Activated CD4-positive, alpha-beta T cell treated with anti-CD3 and anti-CD28 coated beads for 48 hours (primary cell): ENCODE measurements at places on chromosomes 6 and 20.

- peak; percentile 66 for DNase-seq
Measured at GRCh38 chr6:160534050-160534696, 129.9 kb downstream of the LPA start.

- DNase-seq, result no peak
Measured at GRCh38 chr20:3560578-3560977, 89.8 kb downstream of the ATRN start.

GRCh38 chr6:155327326-155328073, 13.2 kb upstream of the TFB1M start:
- DNase-seq, result peak; percentile 74

- DNase-seq, result no peak
Measured at GRCh38 chr6:42974919-42975505, 4.0 kb downstream of the PEX6 start.

- DNase-seq, result no peak
Measured at GRCh38 chr6:123352279-123352678, 284.5 kb downstream of the TRDN start.

DNA sequence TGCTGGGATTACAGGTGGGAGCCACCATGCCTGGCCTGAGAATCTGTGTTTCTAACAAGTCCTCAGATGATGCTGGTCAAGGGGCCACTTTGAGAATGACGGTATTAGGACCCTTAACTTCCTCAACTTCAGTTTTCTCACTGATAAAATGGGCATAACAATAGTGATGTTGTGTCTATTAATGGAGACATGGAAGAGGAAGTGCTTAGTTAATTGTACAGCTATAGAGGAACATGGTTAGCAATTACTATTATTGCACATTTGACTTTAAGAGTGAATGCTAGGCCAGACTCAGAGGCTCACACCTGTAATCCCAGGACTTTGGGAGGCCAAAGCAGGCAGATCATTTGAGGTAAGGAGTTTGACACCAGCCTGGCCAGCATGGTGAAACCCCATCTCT, 12.7 kb downstream of the DPPA5 start:
- DNase-seq, result no peak

DNA sequence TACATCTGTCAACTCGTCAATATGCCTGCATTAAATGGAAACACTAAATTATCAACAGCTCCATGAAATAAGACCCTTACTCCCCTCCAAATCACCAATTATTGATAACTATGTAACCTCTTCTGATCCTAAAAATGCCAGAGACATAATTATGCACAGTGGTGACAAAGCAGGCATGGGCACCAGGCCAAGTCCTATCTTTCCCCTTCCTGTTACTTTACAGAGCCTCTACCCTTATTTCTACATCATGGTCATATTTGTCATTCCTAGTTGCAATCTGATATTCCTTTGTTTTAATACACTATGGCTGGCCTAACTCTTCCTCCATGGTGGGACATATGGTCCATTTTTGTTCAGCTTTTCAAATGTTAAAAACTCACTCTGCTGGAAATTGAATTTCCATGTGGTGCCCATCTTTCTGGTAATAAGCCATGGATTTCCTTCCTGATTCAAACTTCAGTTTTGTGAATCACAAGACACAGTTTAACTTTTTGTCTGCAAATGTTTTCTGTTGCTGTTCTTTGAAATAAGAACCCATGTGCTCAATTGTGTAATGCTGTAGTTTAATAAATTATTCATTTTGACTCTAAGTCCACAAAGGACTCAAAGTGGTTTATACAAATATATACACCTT, 41.8 kb upstream of the ARFGEF2 start:
- DNase-seq, result no peak

- DNase-seq, result no peak
Measured at GRCh38 chr6:156955494-156956183, 178.5 kb downstream of the ARID1B start.

GRCh38 chr6:43278524-43279078, 19.5 kb upstream of the SLC22A7 start:
- DNase-seq, result no peak

DNA sequence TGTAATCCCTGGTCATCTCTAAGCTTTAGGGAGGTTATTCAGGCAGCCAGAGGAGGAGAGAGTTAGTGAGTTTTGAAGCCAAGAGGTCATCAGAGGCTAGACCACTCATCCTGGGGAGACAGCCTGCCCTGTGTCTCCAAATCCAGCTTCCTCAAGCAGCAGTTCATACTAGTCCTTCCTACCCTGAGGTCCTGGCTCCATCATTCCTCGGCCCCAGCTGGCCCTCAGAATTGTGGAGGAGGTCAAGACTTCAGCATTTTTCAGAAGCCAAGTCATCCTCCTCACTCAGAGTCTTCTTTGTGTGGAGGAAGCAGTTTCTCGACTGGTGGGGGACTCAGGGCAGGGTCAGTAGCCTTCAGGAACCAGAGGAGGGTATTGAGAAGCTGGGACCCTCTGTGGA, 12.4 kb upstream of the KIAA1755 start:
- no peak for DNase-seq

DNA sequence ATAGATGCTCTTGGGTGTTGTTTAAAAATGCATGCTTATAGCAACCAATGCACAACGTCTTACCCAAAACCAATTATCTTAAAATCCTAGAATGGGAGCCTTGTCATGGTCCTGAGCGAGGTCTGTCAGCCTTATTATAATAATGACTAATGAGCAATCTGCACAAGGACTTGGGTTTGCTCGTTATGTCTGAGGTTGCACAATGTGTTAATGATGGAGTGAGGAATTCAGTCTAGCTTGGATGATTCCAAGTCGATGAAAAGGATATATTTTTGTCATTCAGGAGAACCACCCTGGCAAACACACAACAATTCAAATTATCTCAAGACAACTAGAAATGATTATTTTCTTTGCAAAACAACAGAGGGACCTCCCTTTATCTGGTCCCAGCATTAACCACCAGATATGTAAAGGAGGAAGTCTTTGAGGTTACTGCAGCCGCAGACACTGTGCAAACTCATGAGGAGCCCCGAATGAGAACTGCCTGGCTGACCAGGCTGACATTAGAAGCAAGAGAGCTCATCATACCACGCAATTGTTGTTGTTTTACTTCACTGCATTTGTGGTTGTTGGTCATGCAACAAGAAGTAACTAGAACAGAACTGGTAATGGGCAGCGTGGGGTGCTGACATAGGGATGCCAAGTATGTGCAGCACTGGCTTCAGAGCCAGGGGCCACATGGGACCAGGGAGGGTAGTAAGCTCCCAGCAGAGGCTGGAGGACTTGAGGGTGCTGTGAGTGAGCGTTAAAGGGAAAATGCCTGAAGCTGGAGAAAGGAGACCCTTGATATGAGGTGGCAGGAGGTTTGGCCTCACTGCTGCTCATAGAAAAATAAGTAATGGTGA, 488.3 kb downstream of the CDH26 start:
- no peak for DNase-seq

DNA sequence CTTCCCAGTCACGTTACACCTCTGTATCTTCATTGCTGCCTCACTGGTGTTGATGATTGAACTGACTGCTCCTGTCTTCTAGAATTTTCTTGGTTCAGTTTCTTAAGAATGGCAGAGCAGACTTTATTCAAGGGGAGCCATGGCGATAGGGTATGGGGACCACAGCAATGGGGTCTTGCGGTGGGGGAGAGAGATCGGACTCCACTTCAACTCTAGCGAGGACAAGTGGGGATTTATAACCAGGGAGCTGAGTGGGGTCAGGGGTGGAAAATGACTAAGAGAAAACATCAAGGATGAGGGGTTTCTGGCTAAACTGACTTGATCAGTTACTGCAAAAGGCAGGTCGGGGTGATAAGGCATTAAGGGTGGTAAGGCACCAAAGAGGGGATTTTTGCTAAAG, 156.4 kb downstream of the CD83 start:
- no peak for DNase-seq

- no peak for DNase-seq
Measured at GRCh38 chr20:58762120-58762519, 69.5 kb downstream of the NPEPL1 start.

DNA sequence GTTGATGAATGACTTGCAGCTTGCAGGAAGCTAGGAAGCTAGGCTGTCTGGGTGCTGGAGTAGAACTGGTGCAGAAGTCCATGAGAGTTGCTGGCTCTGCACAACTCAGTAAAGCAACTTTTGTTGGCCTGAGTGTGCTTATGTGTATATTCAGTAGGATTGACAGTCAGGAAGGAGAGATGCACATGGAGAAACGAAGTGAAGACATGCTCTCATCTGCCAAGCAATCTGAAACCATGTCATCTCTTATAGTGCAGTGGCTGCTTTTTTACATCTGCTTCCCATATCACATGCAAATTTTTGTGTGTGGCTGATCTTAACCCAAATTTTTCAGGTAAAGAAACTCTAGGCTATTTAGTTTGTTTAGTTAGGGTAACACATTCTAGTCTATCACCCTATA, 252.4 kb upstream of the HS3ST5 start:
- no peak for DNase-seq

DNA sequence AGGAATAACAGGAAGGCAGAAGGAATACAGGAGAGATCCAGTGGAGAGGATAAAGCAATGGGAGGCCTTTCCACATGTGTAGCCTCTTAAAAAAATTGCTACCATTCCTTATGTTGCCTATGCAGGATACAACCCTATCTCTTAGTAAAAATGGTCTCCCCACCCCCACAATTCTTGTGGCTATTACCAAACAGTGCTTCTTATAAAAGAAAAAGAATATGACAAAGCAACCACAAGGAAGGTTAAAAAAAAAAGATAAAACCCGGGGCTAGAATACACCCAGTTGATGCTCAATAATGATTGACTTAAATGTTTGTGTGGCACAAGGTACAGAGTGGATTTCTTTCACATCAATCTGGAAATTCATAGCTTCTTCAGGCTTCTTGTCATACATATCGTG, 250.9 kb downstream of the HIVEP2 start:
- no peak for DNase-seq

- no peak for DNase-seq
Measured at GRCh38 chr6:50925981-50926380, 107.3 kb downstream of the TFAP2B start.

DNA sequence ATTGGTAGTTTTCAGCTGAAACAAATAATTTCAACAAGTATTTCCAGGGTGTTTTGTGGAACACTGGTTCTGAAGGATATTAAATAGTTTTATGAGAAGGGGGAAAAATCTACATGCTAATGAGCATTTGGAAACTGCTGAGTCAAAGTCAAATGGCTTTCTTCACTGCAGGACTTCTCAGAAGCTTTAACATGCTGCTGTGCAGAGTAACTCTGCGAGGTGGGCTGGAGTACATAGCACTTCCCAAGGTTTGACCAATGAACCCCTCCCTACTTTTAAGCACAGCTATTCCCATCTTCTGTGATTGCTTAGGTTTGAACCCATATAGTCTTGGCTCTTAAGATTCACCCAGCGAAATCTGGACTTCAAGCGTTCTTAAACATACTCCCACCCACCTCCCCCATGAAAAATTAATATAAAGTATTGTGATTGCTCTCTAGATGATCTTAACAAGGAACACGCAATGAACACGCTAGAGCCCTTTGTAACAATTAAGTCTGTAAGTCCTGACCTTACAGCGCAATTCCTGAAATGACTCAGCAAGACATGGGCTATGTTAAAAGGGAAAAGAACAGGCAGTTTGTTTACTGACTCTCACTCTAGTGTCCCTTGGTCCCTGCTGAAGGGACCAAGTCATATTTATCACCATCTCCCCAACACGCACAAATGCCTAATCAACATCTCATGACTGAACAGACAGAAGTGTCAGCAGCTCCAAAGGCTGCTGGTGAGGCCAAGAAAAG, 105.2 kb downstream of the NFATC2 start:
- no peak for DNase-seq
